ENCODE measurements at places on chromosomes 2 and 18.

GRCh38 chr18:67261931-67262552 is 254.5 kb downstream of the DSEL start:
- DNase-seq, result no peak

DNA sequence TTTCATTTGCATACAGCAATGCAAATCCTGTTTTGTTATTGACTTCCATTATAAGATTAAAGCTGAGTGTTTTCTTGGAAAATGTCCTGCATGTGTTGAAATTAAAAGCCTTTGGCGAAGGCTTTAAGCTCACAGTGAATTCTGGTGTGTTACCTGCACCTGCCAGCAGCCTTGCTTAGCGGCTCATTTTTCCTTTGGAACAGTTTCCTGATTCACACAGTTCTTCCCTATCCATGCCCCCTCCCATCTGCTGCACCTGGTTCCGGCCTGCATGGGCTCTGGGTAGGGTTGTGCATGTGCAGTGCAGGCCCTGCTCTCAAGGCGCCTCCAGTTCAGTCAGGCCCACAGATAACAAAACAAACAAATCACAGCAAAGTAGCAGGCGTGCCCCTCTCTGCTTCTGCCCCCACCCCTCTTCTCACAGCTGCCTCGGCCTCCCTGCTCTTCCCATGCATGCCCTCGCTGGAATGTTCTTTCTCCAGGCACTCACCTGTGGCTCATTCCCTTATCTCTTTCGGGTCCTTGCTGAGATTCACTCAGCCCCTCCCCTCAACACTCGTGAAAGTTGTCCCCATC is 15.8 kb downstream of the MTCL1 start:
- DNase-seq, result no peak

DNA sequence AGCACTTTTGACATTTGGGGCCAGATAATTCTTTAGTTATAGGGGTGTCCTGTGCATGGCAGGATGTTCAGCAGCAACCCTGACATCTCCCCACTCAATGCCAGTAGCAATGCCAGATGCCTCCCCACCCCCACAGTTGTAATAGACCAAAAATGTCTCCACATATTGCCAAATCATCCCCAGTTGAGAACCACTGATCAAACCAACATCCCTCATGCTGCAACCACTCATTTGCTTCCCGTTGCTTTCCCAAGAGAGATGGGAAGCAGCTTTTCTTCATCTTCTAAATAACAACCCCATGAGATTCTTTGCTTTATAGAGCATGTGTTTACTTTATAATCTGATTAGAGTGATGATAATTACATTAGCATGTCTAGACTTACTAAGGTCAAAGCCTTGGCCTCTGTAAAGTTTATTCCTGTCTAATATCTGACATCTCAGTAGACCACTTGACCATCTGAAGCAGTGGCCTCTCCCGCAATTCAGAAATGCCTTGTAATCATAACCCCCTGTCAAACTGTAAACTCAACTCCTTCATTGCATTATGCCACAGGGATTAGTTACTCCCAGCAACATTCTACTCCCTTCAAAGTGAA is 28.7 kb upstream of the C1D start:
- DNase-seq, result no peak

- DNase-seq, result no peak
Measured at GRCh38 chr2:127576433-127577207, 41.1 kb downstream of the MYO7B start.

DNA sequence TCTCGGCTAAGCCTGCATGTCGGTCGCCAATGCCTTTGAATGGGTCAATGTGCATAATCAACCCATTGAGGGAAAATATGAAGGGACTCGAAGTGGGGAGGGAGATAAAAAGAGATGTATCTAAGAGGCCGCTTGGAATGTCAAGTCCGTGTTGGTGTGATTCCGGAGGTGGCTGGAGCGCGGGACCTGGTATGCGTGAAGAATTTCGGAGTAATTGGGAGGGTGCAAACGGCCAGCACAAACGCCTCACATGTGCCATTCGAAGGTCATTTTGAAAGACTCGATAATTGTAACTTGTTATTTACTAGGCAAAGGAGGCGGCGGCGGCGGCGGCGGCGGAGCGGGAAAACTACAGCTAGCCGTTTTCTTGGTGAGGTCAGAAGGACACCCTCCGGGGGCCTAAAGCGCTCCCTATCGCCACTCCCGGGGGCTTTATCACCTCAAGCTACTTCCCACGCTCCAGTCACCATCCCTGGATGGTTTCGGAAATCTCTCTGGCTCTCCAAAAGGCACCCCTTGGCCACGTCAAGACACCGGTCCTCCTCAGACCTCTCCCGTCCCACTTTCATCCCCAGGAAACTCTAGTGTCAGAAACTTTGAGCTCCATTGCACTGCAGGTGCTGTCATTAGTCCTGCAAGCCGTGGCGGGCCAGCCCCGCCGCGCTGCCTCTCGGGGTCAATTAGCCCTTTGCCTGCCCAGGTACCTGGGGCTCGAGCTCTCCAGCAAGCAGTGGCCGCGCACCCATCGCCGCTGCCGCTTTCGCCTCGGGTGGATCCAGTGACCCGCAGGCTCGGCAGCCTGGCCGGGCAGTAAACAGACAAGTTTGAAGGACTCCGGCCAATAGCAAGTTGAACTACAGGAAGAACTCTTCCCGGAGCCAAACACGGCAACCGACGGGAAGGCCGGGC is 1.5 kb downstream of the ERBB4 start:
- no peak for DNase-seq

GRCh38 chr2:127778850-127779249 is 32.1 kb downstream of the WDR33 start:
- no peak for DNase-seq

- DNase-seq, result no peak
Measured at GRCh38 chr2:9918275-9918674, 33.2 kb upstream of the GRHL1 start.

- no peak for DNase-seq
Measured at GRCh38 chr2:205769495-205769850, 87.2 kb downstream of the NRP2 start.

DNA sequence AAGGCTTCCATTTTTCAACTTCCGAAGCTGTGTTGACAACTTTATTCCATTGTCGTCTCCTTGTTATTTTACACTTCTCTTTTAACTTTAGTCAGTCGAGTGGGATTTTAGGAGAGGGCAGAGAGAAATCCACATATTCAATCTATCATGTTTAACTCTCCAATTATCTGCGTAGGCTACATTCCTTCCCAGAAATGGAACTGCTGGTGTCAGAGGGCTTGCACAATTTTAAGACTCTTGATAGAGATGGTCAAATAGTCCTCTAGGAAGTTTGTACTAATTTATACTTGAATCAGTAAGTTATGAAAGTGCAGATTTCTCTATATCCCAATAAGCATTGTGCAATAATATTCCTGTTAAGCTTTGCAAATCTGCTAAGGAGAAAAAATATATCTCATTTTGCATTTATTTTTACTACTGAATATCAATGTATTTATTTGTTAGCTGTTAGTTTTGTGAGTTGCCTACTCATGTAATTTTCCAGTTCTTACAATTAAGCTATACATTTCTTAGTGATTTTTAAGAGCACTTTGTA is 95.6 kb downstream of the CYP26B1 start:
- no peak for DNase-seq

DNA sequence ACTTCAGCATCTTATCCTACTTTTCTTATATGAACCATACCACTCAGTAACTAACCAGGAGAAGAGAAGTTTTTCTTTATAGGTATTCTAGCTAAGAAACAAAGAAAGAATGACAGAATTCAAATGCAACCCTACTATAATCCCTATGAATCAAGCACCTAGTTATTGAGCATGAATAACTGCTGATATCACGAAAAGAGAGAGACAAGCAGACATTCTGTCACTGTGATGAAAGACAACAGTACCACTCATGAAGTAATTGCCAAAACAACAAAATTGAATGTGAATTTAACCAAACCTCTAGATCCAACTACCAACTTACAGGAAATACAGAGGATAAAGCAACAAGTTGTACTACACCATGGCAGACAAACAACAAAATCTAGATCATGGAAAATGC is 15.3 kb downstream of the TTC21B start:
- no peak for DNase-seq

DNA sequence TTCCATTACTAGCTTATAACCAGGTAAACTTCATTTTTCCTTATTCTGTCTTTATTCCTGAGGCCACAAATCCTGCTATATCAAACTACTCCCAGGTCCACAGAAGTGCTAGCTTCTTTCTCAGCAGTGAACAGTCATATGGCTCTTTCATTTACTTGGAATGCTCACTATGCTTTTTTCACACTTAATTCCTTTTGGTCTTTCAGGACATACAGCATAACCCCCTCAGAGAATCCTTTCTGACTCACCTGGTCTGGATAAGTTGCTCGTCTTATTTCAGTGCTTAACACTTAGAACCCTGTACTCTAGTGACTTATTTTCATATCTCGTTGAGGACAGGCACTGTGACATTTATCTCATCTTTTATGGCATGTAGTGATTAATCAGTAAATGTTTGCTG is 325.0 kb upstream of the UBE2E3 start:
- DNase-seq, result no peak

GRCh38 chr2:144511937-144512336 is 8.0 kb downstream of the ZEB2 start:
- no peak for DNase-seq

GRCh38 chr18:51666763-51667191 is 469.3 kb upstream of the MEX3C start:
- no peak for DNase-seq

- no peak for DNase-seq
Measured at GRCh38 chr2:235500761-235501672, 7.2 kb downstream of the AGAP1 start.

- no peak for DNase-seq
Measured at GRCh38 chr2:216426938-216427337, 14.7 kb downstream of the SMARCAL1 start.

GRCh38 chr2:64655873-64656272 is 2.2 kb upstream of the SERTAD2 start:
- DNase-seq, result no peak

DNA sequence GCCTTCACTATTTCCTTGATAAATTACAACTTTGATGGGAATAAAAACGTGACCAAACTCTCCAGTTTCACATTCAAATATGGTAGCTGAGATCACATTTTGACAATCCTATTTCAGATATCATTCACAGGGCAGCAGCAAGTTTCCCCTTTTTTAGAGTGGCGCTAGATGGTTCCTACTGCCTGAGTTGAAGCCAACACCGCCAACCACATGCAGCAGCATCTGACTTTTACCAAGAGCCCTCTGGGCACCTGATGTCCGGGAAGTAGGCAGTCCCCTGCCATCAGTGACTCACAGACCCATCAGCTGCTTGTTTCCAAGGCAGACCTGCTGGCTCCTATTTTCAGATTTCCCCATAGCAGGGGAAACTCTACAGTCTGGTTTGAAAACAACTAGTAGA is 4.0 kb upstream of the MREG start:
- no peak for DNase-seq

GRCh38 chr2:173654161-173654895 is 299.7 kb downstream of the CDCA7 start:
- DNase-seq, result no peak

DNA sequence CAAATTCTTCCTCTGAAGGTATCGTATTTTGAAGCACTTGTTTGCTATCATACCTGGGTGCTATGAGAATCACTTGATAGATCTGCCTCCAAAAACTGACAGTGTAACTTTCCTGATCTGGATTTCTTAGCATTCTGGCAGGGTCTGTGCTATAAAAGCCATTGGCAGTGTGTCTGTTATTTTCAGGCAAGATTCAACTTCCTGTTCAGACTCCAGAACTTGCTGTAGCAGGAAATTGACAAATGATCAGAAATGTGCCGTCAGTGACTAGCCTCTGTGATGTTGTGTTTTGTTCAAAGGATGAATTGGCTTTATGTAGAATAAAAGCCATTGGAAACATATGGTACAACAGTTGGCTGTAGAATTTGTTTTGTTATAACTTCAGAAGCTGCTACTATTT is 273.3 kb downstream of the PTPRM start:
- DNase-seq, result no peak

- no peak for DNase-seq
Measured at GRCh38 chr2:86443631-86444350, 2.6 kb downstream of the KDM3A start.

DNA sequence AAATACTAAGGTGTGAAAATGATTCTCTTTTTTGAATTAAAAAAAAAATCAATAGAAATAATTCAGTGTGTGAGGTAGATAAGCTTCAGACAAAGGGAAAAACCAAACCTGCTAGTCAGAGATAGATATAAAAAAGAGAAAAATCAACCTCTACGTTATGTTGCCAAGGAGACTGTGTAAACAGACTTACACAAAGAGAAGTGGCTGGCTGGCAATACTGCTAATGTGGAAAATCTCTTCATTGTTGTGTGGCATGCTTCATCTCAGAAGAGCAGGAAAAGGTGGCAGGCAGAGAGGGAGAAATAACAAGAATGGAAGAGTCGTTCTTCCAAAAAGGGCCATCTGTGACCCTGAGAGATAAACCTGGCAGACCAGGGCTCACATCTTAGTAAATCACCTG is 200.8 kb downstream of the SLC8A1 start:
- no peak for DNase-seq

DNA sequence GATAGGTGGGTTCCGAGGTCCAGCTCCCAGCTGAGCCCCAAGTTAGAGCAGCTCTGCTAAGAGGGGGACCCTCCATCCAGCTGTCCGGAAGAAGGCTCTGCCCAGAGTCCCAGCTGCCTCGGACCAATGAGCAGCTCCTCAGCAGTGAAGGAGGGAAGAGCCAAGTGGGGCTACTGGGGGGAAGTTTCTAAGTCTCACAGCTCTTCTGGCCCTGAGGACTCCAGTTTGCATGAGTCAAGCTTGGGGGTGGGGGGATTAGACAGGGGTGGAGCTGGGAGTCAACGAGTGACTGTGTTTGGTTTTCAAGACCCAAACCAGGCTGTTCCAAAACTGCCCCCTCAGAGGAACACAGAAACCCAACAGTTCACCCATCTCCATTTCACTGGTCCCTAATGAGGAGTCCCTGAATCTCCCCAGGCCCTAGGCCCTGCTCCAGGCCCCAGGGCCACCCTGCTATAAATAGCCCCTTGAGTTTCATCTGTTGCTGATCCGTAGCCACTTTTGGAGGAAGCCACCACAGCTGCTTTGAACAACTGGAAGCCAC is 100.9 kb downstream of the TNS1 start:
- no peak for DNase-seq

DNA sequence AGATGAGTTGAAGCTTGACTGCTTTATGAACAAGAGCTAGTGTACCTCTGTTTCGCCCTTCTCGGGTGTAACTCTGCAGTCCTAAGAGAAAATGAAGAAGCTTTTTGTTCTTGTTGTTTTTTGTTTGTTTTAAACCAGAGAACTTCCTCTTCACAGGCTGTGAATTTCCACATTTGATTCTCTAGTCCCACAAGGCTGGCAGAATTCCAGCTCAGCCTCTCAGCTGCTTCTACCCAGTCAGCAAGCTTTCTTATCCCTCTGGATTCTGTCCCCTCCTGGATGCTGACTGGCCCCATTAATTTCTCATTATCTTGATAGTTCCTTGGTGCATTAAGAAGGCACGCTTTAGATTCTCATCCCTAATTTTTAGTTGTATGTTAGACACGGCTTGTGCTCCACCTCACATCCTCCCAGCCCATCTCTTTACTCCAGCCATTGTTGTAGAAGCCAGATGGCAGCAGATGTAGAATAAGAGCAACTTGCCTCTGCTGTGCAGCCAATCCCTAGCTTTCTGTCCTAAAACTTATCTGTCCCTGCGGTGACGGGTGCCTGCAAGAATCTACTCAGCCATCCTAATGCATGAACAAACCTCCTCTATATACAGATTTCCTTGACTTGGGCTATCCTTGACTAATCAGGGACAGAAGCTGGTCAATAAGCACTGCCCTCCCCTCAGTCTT is 12.3 kb upstream of the RESP18 start:
- DNase-seq, result no peak
